ENCODE measurements at places on chromosomes 11 and 22. TPM values are rescaled to one million over a fixed set of nuclear protein-coding genes. Genes with fewer than 3 reads are reported as not detected.

Gene SPTY2D1
- 20.1 TPM for total RNA-seq

Gene KCNQ1OT1
- total RNA-seq = 2.6 TPM

Gene TAGLN
- total RNA-seq = 763 TPM

Gene MMP8
- total RNA-seq = 4.6 TPM

Gene PCNX3
- 44.5 TPM for total RNA-seq

GRCh38 chr22:19178065-19178656 lies 375 bp downstream of the SLC25A1 start:
- peak; percentile 60 for DNase-seq

DNA sequence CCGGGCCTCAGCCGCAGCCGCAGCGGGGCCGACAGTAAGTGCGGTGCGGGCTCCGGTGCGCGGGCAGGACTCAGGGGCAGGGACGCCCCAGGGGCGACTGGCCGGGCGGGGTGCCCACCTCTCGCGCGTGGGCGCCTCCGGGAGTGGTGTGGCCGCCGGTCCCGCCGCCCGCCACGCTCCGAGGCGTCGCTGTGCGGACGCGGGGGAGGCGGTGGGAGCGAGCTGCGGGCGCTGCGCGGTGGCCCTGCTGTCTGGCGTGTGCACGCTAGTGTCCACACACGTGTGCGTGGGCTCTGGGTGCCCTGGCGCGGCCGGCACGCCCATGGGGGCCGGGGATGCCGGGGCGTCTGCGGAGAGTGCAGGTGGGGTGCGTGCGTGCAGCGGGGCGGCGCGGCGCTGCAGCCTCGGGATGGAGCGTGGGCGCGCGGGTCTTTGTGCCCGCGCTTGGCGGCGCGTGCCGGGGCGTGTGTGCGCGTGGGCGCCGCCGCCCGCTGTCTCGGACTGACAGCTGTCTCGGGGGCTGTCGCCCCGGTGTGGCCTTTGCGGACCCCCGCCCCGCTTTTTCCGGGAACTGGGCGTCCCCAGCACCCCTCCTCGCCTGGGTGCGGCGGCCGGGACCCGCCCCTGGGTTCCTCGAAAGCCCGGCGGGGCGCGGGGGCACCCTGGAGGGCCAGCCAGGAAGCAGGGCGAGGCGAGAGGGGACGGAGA lies 804 bp downstream of the KCNK4 start:
- DNase-seq = no peak

DNA sequence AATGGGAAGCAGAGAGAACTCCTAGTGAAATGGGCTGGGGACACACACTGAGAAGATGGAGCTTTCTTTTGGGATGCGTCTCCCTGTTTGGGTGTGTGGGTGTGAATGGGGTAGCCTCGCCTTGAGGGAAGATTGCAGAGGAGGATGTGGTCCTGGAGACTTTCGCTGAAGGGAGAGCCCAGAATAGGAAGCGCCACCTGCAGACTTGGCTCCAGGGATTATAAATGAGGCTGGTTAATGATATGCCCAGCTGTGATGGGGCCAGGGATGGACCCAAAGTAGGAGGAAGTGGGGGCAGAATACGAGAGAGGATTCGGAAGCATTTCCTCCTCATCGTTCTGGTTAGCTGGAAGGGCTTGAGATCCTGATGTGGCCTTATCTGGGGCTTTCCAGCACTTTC lies 13.7 kb downstream of the RELT start:
- DNase-seq = no peak

GRCh38 chr11:8354622-8355415 lies 91.1 kb upstream of the LMO1 start:
- DNase-seq = no peak

DNA sequence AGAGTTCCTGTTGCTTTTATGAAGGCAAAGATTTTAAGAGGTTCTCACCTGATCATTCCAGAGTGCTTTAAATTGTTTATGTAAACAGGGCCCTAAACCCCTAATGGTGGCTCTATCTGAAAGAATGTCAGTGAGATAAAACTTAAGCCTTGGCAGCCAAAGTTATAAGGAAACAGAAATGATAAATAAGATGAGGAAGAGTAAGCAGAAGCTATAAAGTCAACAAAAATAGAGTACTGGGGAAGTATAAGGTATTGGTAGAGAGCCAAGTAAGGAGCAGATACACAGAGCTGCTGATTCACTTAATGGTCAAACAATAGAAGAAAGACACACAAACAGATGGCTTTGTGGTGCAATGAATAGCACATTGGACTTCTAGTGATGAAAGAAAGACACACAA lies 37.9 kb downstream of the TMPRSS5 start:
- DNase-seq = no peak

DNA sequence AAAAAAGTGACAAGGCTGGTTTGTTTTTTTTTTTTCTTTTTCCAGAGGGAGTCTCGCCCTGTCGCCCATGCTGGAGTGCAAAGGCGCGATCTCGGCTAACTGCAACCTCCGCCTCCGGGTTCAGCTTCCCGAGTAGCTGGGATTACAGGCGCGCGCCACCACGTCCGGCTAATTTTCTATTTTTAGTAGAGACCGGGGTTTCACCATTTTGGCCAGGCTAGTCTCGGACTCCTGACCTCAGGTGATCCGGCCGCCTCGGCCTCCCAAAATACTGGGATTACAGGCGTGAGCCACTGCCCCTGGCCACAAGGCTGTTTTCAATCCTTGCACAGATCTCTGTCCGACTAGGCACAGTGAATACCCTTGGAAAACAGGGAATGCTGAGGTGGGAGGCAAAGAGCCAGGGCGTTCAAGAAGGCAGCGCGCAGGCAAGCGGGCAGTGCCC lies 566 bp downstream of the ATP6V1E1 start:
- no peak for DNase-seq

- peak; percentile 72 for DNase-seq
Observed at GRCh38 chr11:69939551-69940245, 120.5 kb upstream of the FGF3 start.

GRCh38 chr22:48740731-48741405 lies 1086.8 kb downstream of the BRD1 start:
- peak; percentile 20 for DNase-seq

DNA sequence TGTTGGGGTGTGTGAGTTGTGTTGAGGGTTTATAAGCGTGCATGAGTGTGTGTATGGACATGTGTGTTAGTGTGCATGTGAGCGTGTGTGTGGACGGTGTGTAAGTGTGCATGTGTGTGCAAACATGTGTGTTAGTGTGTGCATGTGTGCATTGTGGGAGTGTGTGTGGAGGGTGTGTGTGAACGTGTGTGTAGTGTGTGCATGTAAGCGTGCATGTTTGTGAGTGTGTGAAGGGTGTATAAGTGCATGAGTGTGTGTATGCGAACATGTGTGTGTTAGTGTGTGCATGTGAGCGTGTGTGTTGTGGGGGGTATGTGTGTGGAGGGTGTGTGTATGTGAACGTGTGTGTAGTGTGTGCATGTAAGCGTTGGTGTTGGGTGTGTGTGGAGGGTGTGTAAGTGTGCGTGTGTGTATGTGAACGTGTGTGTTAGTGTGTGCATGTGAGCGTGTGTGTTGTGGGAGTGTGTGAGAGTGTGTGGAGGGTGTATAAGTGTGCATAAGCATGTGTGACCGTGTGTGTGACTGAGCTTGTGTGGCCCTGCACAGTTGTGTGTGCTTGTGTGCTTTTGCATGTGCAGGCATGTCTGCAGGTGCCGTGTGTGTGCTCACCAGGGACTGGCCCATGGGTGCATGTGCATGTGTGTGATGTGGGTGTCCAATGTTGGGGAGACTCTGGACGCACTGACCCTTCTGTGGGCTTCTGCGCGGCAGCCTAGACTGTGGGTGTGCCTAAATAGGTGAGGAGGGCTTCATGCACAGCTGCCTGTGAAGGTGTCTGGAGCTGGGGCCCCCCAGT lies 866.2 kb downstream of the TBC1D22A start:
- no peak for DNase-seq

- DNase-seq = no peak
Observed at GRCh38 chr22:33920197-33920540, at the start of gene LARGE1. TSS of gene LARGE1 (minus strand) at chr22:33920476.

GRCh38 chr22:28329186-28330073 lies 350.2 kb downstream of the TTC28 start:
- DNase-seq = no peak

DNA sequence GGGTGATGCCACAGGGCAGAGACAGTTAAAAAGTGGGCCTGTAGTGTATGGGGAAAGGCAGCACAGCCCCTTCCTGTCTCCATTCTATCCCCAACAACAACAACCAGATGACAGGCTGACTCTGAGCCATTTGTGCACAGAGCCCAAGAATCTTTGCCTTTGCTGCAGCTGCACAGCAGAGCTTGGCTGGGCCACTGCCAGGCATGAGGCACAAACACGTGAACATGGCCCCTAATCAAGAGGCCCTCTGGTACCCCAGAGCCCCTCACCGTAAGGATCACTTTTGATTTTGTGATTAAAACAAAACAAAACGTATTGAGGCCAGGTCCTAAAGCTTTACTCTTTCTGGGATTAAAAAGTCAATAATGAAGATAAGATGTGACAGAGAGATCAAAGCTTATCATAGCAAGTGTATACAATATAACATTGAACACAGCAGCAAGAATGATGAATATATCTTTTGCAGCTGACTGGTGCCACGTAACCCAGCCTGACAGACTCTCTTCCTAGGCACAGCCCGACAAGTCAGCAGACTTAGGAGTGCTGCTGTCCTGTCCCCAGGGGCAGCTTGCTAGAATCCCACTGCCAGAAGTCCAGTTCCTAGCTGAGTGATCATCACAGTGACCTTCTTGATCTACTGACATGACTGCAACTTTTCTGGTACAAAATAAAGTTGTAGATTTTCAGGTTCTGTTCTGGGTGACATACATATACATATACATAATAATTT lies 117.8 kb downstream of the SERGEF start:
- DNase-seq = no peak

DNA sequence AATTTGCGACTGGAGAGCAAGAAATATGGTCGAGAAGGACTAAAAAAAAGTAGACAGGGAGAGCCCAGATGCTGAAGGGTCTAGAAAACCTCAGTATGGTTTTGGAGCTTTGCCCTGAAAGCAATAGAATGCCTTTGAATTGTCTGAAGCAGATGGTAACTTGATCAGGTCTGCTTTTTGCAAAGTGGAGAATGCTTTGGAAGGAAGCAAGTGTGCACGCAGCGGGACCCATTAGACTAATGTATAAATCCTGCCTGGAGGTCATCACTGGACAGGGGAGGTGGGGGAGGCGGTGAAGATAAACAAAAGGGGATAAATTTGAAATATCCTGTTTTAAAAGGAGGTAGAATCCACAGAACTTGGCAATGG lies 757 bp upstream of the HINFP start:
- no peak for DNase-seq

- DNase-seq = no peak
Observed at GRCh38 chr11:111465400-111465799, 46.8 kb downstream of the BTG4 start.

DNA sequence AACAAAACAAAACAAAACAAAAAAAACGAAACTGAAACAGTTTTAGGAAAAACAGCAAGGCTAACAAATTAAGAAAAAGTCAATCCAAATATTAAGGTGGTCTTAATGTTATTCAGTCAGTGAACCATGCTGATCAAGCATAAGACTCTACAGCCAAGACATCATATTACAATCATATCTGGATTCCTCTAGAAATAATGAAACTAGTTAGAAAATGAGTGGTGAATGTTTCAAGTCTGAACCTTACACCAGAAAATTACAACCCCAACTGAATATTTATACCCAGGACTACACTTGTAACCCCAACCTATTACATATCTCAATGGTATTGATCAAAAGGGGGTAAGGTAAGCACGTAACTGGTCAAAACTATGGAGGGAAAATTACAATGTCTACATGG lies 48.8 kb downstream of the ACAT1 start:
- DNase-seq = no peak

DNA sequence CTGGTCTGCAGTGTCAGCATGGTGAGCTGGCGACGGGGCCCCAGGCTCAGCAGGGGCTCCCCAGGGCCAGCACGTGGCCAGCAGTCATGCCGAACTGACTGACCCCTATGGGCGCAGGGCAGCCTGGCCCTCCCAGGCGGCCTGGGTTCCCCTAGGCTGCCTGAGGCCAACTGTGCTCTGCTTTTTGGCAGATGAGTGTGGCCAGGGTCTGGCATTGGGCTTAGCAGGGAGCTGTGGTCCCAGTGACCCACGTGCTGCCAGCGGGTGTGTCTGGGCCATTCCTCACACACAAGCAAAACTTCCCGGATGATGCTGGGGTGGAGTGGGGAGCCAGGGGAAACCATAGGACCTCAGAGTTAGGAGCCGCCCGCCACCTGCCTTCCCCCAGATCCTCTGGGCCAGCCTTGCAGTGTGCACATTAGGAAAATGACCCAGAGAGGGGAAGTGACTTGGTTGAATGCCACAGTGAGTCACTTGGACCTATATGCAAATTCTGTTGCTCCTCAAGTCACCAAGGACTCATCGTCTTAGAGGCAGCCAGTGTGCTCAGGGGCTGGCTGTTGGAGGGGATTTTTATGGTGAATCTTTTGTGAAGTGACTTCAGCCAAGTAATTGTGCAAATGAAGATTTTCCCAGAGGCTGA lies 6.5 kb downstream of the ADORA2A start:
- no peak for DNase-seq

DNA sequence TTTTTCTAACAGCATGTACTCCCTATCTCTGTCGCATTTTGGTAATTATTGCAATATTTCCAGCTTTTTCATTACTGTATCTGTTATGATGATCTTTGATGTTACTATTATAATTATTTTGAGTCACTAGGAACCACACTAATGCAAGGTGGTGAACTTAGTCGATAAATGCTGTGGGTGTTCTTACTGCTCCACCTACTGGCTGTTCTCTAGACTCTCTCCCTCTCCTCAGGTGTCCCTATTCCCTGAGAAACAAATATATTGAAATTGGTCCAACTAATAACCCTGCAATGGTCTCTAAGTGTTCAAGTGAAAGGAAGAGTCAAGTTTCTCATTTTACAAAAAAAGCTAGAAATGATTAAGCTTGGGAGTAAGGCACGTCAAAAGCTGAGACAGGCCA lies 10.5 kb downstream of the ARL14EP start:
- DNase-seq = no peak

DNA sequence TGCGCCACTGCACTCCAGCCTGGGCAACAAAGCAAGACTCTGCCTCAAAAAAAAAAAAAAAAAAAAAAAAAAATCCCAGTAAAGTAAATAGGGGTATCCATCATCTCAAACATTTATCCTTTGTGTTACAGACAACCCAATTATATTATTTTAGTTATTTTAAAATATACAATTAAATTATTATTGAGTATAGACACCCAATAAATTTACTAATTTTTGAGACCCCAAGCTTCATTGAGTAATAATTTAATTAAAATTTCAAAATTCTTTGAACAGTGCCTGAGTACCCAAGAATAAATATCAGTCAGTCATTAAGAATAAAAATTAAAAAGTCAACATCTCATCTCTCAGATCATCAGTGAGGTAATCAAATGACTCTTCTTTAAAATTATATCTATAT lies at the start of gene OR52N4:
Gene OR52N4, plus strand, starts transcription at position 301 of the 400 bp plus-strand sequence. CDS start 498 bp downstream, outside the sequence.
- DNase-seq = no peak

DNA sequence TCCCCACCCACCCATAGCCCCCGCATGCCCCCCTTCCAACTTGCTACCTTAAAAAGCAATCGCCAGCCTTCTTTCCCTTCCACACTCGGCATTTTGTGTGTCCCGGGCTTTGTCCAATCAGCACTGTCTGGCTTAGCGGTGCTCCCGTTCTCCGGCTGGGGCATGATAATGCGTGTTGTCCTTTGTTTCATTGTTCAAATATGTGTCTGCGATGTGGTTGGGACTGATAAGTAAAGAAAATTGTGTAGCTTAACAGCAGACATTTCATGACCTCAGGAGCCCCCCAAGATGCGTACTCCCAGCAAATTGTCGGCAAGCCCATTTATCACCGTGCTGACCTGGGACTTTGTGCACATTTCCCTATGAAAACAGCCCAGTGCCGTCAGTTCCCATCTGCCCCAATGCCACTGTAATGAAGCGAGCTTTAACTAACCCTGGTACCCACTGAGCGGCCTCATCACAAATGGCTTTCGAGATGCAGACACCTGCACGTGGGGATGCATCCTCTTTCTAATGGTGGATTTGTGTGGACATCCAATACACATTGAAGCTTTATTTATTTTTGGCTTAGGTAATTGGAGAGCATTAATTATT lies 167.0 kb upstream of the E2F8 start:
- no peak for DNase-seq

All from left lung (tissue), 14 donors.